ENCODE measurements at places on chromosomes 13 and 19. TPM values are rescaled to one million over a fixed set of nuclear protein-coding genes. Genes with fewer than 3 reads are reported as not detected.

Gene VSTM1
- total RNA-seq, result not detected

Gene ZFP28
- total RNA-seq, result 8.0 TPM

Gene KBTBD7
- 2.7 TPM for total RNA-seq

Gene LSM14A
- 60.5 TPM for total RNA-seq

Gene ANKLE1
- 0.29 TPM for total RNA-seq

Gene SLC17A7
- total RNA-seq, result not detected

Gene CYP2A6
- not detected for total RNA-seq

Gene CGB5
- total RNA-seq, result not detected

Gene GNA15
- not detected for total RNA-seq

Gene ZSWIM9
- 0.29 TPM for total RNA-seq

Gene BSPH1
- not detected for total RNA-seq

Gene CEACAM7
- total RNA-seq, result not detected
